ENCODE measurements at places on chromosomes 3 and 15.

- DNase-seq: no peak
These were observed 120.9 kb upstream of the PDZRN3 start for GRCh38 chr3:73745526-73746191.

- no peak for DNase-seq
These were observed 42.0 kb downstream of the SST start for GRCh38 chr3:187628169-187628568.

DNA sequence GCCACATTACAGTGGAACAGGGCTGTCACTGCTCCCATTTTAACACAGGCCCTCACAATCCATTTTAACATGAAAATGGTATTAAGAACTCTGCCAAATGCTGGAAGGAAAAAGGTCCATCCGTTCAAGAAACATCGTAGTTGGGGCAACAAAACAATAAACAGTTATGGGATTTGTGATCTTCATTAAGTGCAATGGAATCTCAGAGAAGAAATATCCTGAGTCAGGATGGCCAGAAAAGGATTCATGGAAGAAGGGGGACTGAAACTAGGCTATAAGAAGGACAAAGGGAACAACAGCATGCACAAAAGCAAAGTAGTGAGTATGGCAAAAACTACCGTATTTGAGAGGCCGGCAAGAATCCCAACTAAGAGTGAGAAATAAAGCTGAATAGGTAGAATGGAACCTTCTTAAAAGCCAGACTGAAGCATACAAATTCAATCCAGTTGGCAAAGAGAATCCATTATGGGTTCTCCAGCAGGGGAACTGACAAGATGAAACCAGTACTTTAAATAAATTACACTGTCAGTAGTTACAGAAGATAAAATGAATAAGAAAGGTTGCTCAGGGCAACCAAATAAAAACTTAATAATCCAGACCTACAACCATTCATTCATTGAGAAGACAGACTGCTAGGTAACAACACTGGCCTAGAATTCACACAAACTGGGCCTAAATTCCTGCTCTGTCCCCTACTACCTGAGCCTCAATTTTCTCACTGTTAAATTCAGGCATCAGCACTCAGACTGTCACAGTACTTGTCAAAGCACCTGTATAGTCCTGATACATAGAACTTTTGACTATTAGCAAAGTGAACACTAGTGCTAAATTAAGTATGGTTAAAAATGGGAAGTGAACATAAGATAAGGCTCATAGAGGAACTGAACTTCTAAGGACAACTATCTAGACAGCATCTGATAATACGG is 6.3 kb downstream of the TBL1XR1 start:
- no peak for DNase-seq

DNA sequence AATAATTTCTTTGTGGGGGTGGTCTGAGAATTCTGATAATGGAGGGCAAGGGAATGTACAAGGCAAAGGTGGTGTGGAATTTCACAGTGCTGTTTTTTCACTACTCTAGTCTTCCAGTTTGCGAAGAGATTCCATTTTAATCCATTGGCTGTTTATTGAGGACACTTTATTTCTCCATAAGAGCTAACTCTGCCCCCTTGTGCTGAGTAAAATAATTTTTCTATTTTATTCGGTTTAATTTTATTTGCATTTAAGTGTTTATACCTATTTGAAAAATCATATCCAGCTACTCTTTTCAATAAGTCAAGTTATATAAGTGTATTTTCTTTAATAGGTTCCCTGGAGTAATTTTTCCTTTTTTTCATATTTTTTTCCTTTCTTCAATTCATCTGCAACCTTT is 840.1 kb downstream of the TUSC7 start:
- no peak for DNase-seq

DNA sequence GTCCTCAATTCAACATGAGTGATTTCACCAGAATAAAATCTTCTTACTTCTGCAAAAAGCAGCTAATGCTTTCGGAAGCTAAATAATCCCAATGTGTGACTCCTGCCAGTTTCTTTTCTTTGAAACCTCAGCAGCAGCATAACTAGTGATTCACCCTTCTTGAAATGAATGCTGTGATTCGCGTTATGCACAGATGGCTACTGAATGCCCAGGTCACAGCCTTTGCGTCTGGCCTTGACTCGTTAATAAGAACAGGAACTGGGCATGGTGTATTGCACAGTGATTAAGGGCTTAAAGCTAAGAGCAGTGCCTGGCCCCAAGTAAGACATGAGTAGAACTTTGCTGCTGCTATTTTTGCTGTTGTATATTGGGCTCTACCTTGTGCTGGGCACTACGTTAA is 19.0 kb downstream of the CGNL1 start:
- no peak for DNase-seq

GRCh38 chr3:134647902-134648760 is 2.7 kb downstream of the KY start:
- no peak for DNase-seq

- DNase-seq: no peak
These were observed 34.7 kb downstream of the OXNAD1 start for GRCh38 chr3:16299746-16300145.

- peak; percentile 100 for DNase-seq
These were observed 21.6 kb downstream of the SNX33 start for GRCh38 chr15:75669191-75669878.

GRCh38 chr3:60636846-60637245 is 614.4 kb downstream of the FHIT start:
- DNase-seq: no peak

DNA sequence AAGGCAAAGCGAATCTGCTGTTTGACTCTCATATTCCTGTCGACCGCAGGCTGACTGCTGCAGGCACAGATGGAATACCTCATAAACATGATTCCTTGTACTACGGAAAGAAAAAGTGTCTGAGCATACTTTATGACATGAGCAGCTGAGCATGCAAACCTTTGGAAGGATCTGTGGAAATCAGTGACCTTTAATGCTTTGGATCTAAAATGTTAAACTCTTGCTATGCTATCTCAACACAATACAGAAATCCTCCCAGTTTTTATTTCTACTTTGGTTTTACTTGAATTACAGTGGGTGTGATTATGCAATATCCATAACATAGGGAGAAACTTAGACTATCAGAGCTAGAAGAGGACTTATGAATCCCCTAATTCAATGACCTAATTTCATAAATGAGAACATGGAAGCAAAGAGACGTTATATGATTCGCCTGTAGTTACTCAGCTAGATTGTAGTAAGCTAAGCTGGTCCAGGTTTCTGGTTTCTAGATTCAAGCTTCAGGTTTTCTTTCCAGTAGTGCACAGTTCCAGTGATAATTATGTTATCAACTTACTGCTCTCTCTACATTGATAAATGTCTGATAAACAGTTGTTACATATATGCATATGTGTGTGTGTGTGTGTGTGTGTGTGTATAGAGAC is 127.6 kb upstream of the GBE1 start:
- no peak for DNase-seq

DNA sequence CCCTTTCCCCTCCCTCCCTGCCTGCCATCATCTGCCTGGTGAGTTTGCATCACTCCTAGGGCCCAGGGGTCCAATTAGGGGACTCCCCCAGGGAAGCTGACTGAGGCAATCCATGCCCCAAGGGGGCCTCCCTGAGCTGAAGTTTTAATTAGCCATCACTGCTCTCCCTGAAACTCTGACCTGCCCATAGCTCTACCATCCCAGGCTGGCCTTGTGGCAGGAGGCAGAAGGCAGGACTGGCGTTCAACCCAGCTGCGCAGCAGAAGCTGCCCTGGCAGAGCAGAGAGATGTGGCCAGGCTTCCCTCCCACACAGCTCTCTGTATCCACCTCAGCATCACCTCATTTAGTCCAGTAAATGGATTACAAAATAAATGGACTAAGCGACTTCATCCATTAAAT is 7.7 kb upstream of the C15orf39 start:
- no peak for DNase-seq

DNA sequence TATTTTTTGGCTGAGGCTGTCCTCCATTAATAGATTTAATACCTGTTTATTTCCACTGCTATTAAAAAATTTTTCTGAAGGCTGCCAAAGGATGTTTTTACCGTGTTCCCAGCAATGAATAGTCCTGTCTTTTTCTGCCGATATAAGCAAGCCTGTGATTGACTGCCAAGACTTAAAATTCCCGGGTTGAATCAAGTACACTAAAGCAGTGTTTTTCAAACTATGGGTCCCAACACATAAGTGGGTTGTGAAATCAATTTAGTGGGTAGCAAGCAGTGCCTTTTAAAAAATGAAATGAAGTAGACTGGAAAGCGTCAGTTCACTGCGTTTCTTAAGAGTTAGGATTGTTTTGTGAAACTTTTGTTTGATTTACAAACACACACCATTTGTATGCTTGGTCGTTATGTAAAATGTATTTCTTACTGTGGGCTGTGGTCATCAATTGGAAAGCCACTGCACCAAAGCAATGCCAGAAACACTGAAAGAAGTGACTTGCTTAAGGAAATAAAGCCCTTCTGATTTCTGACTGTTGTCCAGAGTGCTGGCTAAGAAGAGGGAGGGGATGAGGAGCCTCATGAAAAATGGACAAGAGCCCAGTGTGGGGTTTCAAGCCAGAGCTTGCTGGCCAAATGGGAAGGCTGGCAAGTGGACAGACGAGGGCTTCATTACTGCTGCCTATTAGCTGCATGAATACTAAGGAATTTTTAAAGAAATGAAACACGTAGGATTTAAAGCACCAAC is 206.0 kb downstream of the THRB start:
- no peak for DNase-seq

DNA sequence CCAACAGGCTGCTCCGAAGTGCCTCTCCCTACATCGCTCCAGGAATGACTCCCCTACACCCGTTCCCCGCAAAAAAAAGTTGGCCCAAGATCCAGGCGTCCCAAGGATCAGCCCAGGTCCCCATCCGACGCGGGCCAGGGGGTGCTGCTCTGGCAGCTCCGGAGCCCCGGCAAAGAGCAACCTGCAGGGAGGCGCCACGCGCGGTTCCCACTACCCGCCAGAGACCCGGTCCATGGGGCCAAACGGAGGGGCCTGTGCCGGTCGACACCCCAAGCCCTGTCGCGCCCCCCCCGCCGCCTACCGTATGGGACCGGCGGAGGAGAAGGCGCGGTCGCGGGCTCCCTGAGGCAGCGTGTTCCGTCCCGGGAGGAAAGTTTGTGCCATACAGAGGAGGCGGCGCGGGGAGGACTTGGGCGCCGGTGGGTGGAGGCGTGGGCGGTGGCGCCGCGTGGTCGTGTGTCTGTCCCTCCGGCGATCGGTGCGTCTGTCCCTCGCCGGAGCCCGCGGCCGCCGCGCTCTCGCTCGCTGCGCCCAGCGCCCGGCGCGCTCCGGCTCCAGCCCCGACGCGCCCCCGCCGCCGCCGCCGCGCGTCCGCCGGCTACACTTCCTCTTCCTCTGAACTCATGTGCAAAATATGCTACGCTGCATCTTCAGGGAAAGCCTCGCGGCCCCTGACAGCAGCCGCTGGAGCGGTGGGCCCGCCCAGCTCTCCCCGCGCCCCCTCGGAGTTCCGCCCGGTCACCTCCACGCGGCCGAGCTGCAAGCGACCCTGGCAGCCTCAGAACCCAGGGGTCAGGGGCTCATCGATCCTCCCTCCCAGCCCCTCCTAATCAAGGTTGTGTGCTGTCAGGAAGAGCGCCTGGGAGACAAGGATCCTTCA is at the start of gene RFTN1:
Gene RFTN1 (minus strand): TSS at position 559 of the 880 bp plus-strand sequence. CDS start 19,830 bp downstream, outside the sequence.
- no peak for DNase-seq

GRCh38 chr3:36812240-36812639 is 47.9 kb upstream of the DCLK3 start:
- DNase-seq: no peak

GRCh38 chr3:15287565-15288330 is 44.6 kb downstream of the SH3BP5 start:
- no peak for DNase-seq

DNA sequence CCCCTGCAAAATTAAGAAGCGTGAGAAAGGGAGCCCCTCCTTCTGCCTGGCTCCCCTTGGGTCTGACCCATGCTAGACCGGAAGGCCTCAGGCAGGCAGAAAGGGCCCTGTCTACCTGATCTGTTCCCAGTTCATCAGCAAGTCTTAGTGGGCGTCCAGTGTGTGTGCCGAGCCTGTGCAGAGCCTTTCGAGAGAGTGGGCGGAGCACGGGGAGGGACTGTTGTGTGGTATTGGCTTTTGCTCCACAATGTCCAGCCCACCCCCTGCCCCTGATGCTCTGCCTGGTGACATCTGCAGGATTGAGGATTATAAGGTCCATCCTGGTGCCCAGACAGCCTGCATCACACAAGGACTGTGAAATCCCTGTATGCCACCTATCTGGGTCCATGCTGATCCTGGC is 82.9 kb downstream of the CHDH start:
- DNase-seq: no peak

DNA sequence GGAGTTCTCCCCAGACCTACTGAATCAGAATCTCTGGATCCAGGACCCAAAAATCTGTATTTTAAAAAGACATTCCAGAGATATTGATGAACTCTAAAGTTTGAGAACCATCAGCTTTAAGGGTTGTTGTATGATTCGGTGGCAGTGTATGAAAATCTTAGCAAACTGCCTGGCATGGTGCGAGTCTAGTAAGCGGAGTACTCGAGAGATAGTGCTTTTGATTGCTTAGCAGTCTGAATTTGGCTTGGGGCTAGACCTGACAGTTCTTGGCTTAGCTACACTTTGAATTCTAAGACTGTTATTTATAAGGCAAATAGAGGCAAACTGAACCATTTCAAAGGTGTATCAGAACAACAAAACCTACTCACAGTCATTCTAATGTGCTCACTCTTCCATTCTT is 329.0 kb downstream of the LPP start:
- DNase-seq: no peak

DNA sequence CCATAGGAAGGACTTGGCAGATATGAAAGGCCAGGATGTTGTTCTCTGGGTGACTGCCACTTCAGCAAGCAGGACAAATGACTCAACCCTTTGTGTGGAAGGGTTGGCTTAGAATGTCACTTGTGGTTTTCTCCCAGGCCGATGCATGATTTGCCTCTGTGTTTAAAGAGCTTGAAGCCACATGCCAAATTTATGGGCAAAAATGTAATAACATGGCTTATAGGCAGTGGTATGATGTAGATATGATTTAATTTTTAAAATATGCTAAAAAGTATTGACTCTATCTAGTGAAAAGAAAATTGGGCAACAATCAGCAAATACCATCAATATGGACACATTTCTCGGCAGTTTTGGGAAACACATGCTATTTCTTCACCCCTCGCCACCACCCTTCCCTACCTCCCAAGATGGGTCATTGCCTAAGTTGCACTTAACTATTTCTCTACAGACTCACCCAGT is 114.6 kb downstream of the CYP19A1 start:
- no peak for DNase-seq

- DNase-seq: no peak
These were observed 610 bp downstream of the MAP4 start for GRCh38 chr3:48015431-48016180.

DNA sequence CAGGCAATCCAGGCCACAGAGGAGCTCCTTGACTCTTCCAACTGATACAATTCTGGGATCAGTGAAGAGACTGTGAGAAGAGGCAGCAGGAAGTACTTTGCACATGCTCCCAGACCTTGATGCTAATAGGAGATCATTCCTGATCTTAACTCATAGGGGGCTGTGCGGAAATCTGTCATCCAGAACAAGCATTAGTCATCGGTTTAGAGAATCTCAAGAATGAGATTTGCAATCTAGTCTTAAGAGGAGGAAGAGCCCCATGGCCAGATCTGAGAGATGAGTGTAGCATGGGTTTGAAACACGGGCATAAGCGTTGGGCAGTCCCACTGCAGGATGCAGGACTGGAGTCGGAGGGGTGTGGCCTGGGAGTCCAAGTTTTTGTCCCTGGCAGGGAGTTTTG is 1081.1 kb downstream of the NAALADL2 start:
- DNase-seq: no peak

GRCh38 chr3:167350245-167350862 is 29.7 kb downstream of the ZBBX start:
- DNase-seq: no peak

GRCh38 chr3:7226393-7226792 is 365.5 kb downstream of the GRM7 start:
- DNase-seq: no peak

Data from RWPE2 (cell line).